Hepatocyte (in vitro differentiated cells): ENCODE measurements at places on chromosomes 2 and 18.

DNA sequence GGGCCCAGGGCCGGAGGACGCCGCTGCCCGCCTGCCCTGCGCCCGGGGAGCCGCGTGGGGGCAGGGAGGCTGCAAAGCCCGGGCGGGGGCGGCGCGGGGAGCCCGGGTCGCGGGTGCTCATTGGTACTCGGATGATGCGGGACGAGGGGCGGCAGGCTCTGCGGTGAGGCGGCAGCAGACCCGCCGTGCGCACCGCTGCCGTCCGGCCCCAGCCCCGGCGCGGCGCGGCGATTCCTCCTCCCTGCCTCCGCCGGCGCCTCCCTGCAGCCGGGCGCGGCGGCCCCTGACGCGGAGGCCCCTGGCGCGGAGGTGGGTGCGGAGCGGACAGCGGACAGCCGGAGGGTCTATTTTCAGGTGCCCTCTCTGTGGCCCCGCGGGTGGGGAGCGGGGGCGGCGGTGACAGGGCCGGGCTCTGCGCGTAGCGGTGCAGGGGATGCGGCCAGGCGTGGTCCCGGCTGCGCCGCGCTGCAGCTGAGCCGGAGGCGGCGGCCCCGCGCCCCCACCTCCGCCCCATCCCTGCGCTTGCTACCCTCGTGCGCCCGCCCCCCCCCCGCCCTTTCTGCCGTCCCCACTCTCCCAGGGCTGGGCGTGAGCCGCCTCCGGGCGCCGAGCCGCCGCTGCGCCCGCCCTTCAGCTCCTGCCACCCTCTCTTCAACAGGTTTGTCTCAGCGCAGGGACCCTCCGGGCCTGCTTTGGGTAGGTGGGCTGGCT is 640 bp downstream of the SPTBN1 start:
- peak; percentile 68 for DNase-seq

DNA sequence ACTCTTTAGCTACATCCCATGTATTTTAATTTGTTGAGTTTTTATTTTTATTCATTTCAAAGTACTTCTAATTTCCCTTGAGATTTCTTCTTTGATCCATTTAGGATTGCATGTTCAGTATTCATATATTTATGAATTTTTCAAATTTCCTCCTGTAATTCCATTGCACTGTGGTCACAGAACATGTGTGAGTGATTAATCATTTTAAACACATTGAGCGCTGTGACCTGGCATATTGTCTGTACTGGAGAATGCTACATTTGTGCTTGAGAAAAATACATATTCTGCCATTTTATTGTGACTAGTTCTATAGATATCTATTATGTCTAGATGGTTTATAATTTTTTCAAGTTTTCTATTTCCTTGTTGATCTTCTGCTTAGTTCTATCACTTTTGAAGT is 353.7 kb downstream of the RAD51AP2 start:
- no peak for DNase-seq

DNA sequence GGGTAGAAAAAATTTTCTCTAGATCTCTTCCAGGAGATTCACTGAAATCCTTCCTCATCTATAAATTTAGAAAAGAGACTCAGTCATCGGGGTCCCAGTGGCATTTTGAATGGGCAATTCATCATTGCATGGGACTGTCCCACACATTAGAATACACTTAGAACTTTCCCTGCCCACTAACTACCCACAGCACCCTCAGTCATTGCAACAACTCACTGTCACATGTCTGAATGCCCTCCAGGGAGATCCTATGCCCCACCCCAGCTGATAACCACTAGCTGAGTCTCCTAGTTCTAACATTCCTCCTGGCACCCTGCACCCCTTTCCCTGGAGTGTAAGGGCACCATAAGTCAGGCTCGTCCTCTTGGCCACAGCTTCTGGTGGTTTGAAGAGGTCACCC is 89.6 kb downstream of the INSIG2 start:
- DNase-seq, result no peak

- peak; percentile 78 for DNase-seq
These were observed 67.7 kb downstream of the SEPTIN10 start for GRCh38 chr2:109545828-109546713.

DNA sequence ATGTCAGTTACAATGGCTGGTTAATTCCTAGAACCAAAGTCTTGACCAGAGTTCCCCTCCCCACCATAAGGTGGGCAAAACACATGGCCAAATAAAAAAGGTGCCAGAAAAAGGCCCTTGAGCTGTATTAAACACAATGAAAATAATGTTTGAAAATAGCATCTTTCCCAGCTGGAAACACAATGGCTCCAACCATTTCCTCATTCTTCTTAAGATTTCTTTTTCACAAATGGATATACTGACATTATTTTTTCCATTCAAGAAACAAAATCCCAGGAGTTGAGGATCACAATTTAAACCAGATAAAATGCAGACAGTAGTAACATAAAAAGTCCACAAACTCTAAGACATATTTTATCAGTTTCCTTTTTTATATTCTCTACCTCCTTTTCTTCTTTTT is 143.8 kb downstream of the EXOC6B start:
- DNase-seq, result no peak

- DNase-seq, result no peak
These were observed 223.2 kb downstream of the ALK start for GRCh38 chr2:29698216-29698615.
